Suppressor macrophage (primary cell): ENCODE measurements at places on chromosomes 12 and 14.
A peak's percentile ranks its signal among the peaks of the same experiment; 100 is the strongest.

DNA sequence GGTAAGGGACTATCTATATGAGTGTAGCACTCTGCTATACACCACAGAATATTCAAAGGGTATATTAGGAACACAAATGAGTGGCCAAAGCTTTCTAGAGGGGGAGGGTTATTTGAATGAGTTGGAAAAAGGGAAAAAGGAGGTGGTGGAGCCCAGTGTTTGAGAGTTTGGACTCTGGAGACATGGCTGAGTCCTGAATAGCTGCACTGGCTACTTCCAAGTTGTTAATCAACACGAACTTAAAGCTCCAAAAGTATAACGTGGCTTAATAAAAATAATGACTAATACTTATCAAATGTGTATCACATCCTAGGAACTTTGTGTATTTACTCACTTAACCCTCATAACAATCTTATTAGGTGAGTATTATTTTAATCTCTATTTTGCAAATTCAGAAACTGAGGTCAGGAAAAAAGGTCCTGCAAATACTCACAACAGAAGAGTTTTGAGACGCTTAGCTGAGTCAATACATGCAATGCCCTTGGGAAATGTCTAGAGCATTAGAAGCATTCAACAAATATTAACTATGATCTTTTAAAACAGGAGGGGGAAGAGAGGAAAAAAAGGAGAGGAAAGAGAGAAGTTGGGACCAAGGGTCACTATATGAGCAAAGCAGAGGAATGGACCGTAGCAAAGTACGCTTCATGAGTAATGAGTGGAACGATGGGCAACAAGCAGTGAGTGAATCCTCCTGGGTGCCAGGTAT lies 189.5 kb upstream of the HMGA2 start:
- no peak for DNase-seq

DNA sequence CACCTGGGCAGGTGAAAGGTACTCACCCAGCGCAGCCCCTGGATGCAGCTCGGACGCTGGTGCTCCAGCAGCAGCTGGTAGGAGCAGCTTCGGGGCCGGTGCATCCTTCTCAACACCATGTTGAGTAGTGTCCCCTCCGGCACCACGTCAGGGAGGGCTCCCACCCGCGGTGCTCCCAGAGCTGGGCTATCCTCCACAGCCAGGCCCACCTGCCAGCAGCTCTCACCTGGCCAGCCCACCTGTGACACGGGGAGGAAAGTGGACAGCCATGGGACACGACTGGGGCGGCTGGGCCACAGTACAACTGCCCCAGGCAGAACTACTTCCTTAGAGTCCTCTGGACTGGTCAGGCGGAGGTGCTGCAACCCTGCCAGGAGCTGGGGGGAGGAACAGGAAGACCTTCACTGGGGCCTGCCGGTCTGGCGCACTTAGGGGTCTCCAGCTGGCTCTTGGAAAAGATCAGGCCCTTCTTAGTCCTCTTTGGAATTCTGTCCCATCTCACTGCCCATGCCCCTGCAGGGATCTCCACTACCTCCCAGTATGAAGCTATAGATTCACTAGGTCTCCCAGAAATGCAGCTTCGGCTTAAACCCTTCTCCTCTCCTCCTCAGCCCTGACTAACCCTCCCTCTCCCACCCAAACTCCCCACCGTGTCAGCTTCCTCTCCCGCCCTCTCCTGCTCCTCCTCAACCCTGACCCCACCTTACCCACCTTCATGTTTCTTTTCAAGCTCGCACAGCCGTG lies 668 bp downstream of the RAPGEF3 start:
- DNase-seq: peak; percentile 53

DNA sequence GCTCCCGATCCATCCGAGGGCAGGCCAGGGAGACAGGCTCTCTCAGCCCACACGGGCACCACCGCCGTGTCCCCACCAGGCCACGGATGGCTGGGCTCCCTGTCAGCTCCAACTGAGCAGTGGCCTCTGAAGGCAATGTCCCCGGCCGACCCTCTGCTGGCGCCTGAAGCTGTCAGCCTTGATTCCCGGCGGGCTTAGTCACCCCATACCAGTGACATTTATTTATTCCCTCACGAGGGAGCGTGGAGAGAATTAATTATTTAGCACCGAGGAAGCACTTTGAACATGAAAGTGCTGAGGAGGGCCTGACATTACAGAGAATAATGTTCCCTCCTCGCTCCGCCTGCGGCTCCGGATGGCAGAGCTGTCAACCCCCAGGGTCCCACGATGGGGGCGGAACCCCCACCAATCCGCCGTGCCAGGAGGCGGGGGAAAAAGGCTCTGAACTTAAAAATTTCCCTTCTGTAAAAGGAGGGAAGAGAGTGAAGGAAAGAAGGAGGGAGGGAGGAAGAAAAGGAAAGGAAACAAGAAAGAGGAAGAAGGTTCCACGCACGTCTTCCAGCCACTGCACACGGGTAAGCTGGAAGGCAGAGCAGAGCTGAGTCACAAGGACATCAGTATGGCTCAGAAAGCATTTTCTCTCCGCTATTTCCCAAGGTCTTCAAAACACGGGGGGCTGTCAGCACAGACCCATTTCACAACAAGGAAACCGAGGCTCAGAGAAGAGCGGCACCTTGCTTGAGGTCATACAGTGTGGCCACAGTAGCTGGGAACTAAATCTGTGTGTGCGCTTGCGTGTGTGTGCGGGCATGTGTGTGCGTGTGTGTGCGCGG lies 108.7 kb upstream of the NCOR2 start:
- DNase-seq: peak; percentile 93

DNA sequence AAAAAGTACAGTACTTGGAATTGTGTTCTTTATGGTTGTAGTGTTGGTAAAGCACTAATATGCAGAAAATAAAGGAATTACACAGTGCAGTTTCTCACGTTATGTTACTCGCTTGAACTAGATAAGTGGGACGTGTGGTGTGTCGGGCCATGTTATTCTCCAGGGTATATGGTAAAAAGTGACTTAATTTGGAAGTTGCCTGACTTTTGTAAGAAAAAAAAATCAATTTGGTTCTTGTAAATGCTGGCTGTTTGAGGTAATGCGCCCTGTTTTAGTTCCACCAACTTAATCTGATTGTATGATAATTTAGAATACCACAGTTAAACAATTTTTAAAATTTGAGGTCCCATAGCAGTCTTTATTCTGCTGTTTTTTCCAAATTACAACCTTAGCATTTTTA lies 4.1 kb downstream of the ARF6 start:
- DNase-seq: no peak

- DNase-seq: no peak
Measured at GRCh38 chr12:25126746-25127145, 68.2 kb downstream of the DNAI7 start.

- DNase-seq: peak; percentile 28
Measured at GRCh38 chr12:45388545-45388944, 172.7 kb downstream of the ANO6 start.

- DNase-seq: no peak
Measured at GRCh38 chr12:53698948-53699677, 23.2 kb upstream of the ATP5MC2 start.

GRCh38 chr14:86373886-86374285 lies 843.9 kb downstream of the FLRT2 start:
- DNase-seq: no peak

- DNase-seq: no peak
Measured at GRCh38 chr14:34359420-34360117, 102.5 kb downstream of the SPTSSA start.

- peak; percentile 15 for DNase-seq
Measured at GRCh38 chr14:52844262-52845060, 53.1 kb upstream of the GNPNAT1 start.

- DNase-seq: no peak
Measured at GRCh38 chr14:32366256-32366879, 37.3 kb downstream of the AKAP6 start.

DNA sequence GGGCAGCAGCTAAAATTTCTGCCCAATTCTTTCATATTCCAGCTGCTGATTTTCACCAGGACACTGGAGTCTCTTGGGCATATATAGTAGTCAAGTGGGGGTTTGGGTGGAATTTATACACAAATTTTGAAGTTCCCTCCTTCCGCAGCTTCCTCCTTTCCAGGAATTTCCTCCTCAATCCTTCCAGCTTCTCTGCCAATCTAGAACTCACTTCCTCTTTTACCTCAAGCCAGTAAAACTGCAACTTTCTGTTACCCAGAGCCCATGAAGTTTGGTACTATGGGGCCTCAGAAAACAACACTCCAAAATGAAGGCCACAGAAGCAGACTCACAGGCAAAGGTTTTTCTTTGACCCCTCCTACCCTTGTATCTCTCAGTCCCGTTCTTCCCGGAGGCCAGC lies 51.7 kb upstream of the G2E3 start:
- no peak for DNase-seq

GRCh38 chr14:90275458-90275814 lies 19.1 kb downstream of the PSMC1 start:
- DNase-seq: no peak
